ENCODE measurements at places on chromosomes 7 and 10.

- no peak for DNase-seq
Measured at GRCh38 chr10:72278668-72279393, 5.1 kb downstream of the DDIT4 start.

DNA sequence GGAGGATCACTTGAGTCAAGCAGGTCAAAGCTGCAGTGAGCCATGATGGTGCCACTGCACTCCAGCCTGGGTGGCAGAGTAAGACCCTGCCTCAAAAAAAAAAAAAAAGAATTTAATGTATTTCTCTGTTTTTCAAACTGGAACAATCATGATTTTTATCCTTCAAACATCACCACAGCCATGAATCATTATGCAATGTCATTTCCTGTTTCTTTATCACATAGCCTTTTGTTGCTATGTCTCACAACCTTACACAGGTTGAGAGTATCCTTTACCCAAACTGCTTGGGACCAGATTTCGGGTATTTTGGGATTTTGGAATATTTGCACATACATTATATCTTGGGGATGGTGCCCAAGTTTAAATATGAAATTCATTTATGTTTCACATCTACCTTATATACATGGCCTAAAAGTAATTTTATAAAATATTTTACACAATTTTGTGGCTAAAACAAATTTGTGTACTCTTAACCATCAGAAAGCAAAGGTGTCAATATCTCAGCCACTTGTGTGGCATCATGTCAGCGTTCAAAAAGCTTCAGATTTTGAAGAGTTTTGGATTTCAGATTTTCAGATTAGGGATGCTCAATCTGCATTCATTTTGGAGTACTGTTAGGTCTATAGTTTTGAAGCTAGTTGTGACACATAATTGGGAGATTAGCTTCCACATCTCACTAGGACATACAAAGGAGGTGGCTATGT lies 8.2 kb downstream of the NT5C3A start:
- DNase-seq = no peak

DNA sequence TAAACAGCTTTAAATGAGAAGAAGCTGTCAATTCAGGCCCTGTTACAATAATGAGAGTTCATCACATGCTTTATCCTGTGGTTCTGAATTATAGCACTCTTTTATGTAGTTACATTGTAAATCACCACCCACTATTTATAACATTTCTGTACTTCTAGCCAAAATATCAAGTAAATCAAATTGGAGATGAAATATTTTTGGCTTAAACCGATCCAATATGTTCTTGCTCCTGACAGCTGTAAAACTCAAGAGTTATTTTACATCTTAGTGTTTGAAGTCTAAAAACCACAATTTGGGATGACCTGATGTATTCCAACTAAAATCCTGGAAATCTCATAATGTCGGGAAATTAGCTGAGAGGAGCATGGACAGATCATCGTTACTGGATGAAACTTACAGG lies 371.2 kb upstream of the LRRN3 start:
- DNase-seq = no peak

DNA sequence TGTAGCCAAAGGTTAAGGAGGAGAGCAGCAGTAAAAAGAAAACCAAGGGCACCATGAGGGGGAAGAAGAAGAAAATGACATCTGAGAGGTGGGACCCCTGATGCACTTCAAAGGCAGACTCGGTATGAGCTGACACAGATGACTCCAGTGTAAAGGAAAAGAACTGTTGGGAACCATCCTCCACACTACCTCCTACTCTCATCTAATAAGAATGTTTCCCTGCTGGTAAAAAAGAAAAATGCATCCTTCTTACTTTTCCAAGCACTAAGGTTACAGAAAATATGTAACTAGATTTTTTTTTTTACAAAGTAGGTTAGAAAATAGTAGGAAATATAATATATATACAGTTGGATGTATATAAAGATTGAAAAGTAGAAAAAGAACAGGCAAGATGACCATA lies 16.9 kb downstream of the TAS2R41 start:
- no peak for DNase-seq

DNA sequence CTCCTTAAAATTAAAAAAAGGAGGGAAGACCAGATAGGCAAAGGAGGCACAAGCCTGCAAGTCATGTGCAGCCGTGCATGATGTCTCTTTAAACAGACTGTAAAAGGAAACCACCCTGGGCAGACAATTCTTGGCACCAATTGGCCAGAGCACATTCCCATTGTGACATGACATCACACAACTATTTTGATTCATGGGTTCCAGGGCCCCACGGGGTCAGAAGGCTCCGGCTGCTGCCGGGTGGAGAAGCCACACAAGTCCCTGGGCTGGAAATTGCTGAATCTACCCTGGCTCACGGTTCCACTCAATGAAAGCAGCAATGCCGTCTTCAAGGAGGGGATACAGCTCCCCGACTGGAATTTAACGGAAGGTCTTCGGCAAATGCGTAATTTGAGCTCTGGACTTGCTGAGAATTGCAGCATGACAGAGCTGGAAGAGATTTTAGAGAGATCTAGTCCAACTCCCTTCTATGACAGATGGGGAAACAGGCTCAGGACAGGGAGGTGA lies 140.5 kb downstream of the PRKAG2 start:
- DNase-seq = no peak

GRCh38 chr7:105992905-105993304 lies 29.8 kb downstream of the CDHR3 start:
- no peak for DNase-seq

DNA sequence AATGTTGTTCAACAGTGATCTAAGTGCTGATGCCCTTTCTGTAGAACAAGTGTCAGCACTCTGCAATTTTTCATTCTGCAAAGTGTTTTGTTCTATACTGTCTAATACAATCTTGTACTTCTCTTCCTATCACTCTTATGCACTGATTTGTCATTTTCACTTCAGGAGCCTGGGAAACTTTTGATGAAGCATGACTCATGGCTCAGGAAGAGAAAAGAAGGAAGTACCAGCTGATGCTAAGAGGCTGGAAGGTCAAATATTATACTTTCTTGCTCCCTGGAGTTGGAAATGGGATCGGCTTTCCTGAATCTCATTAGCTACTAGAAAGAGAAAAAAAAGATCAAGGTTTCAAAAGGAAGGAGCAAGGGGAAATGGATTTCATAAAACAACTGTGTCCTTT lies 45.8 kb downstream of the DGKI start:
- no peak for DNase-seq

- no peak for DNase-seq
Measured at GRCh38 chr7:132090444-132090843, 485.8 kb downstream of the PLXNA4 start.

DNA sequence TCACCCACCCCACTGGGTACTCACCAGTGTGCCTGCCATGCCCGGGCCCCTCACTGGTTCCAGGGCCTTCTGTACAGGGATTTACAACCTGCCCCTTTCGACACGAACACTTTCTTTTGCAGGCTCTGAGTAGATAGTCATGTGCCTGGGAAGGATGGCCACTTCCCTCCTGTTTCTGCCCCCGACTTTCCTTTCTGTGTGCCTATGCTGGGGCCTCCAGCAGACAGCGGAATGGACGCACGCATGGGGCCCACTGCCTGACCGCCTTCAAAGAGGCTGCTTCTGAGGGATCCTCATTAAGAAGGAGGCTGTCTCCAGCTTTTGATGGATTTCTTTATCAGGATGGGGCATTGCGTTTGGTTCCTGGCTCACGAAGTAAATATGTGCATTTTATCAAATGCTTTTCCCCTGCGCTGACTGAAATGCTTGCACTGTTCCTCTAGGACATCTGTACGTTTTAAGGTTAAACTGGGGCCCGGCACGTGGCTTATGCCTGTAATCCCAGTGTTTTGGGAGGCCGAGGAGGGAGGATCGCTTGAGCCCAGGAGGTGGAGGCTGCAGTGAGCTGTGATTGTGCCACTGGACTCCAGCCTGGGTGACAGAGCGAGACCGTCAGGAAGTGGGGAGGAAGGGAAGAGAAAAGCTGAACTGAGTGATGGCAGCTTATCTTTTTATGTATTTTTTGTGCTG lies 29.4 kb upstream of the NKX6-2 start:
- DNase-seq = no peak

GRCh38 chr7:142629588-142630260 lies 119.5 kb upstream of the PRSS1 start:
- no peak for DNase-seq

DNA sequence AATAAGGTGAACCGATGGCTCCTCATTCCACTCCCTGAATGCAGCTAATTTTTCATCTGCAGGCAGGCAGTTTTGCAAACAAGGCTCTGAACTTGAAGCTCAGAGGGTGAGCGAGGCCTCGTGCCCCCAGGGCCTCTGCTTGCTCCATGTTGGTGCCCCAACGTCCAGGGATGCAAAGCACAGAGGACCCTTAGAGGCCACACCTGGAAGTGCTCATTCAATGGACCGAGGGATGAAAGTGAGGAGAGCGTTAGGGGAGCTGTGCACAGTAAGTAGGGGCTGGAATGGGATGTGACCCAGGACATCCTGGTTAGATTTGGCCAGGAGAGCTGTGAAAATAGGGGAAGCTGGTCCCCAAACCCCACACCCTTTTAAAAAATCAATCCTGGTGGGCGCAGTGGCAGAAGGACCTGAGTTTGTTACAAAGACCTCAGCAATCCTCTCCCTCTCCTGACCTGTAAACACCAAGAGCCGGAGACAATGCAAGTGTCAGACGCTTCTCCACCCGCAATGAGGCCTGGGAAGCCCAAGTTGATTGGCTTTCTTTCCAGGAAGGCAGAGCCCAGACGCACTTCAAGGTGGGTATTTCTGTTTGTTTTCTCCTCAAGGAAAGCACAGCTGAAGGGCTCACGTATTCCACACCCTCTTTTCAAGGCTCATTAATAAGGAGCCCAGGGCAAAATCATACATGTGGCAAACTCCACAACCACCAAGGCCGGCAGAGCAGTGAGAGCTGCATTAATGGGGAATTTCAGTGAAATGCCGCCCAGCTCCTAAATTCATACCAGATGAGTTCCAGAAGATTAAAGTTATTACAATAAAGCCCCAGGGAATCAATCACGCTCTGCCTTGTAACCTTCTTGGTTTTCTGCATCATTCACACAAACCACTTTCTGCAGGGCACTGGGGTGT lies 14.1 kb upstream of the CXCL12 start:
- no peak for DNase-seq

DNA sequence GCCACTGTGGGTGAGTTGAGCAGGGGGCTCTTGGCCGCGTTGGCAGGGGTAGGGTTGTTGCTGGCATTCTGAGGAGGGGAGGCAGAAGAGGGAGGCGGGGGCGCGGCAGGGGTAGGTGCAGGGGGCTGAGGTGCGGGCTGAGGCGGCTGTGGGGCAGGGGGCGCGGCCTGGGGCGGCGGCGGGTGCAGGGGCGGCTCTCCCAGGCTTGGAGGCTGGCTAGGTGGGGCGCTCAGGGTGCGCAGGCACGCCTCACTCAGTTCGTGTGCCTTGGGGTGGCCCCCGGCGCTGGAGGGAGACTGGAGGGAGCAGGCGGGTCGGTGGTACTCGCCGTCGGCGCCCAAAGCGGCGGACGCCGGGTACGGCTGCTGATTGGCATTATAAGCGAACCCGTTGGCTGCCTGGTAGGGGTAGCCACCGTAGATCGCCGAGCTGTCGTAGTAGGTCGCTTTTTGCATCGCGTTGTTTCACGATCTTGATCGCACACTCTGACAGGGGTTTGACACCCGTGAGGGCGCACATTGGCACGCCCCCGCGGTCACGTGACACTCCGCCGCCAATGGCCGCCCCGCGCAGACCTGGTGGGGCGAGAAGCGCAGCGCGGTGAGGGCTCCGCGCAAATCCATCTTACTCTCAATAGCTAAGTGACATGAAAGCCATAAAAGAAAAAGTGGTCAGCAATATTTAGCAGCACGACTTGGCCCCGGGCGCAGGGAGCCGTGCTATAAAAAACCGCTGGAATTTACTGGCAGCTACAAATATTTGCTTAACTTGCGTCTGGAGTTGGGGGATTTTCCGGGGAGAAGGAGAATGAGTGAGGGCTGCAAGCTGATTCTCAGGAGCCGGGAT lies 7.9 kb upstream of the HOXA2 start:
- DNase-seq = no peak

GRCh38 chr7:46424934-46425333 lies 503.9 kb upstream of the IGFBP3 start:
- no peak for DNase-seq
